ENCODE measurements at places on chromosomes 7 and 10.

DNA sequence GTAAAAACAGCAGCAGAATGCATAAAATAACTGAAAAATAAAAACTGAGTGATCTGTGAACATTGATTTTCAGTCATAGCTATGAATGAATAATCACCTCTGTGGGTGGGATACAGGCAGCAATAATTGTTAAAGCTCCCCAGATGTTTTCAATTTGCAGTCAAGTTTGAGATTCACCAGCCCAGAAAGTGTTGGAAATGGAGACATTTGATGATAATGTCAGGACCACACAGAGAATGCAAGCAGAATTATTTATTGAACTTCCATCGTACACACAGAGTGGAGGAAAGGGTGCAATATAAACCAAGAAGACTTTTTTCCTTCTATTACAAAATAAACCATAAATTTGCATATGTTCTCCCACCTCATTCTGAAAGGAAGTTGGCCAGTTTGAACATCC, 601.7 kb downstream of the ANKRD7 start:
- no peak for DNase-seq

- no peak for DNase-seq
Observed at GRCh38 chr7:50534690-50535290, 30.4 kb downstream of the DDC start.

GRCh38 chr7:39624442-39624807, 1.1 kb downstream of the RALA start:
- DNase-seq, result no peak

- DNase-seq, result no peak
Observed at GRCh38 chr7:117134889-117135552, 181.7 kb downstream of the ST7 start.

DNA sequence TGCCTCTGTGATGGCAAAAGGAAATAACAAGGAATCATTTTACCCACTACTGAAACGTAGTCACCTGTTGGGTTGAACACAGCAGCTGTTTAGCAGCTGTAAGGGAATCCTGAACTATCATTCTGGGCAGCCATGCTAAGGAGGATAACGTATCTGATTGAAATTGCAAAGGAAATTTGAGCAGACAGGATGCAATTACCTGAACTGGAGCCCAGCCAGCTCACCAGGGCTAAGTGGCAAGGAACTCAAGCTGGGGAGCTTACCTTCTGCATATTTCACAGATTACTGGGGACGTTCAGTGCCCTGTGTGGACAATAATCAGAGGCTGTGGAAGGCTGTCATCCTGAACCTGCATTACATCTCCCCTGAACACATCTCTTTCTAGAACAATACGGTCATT, 650.5 kb downstream of the SORCS3 start:
- no peak for DNase-seq

DNA sequence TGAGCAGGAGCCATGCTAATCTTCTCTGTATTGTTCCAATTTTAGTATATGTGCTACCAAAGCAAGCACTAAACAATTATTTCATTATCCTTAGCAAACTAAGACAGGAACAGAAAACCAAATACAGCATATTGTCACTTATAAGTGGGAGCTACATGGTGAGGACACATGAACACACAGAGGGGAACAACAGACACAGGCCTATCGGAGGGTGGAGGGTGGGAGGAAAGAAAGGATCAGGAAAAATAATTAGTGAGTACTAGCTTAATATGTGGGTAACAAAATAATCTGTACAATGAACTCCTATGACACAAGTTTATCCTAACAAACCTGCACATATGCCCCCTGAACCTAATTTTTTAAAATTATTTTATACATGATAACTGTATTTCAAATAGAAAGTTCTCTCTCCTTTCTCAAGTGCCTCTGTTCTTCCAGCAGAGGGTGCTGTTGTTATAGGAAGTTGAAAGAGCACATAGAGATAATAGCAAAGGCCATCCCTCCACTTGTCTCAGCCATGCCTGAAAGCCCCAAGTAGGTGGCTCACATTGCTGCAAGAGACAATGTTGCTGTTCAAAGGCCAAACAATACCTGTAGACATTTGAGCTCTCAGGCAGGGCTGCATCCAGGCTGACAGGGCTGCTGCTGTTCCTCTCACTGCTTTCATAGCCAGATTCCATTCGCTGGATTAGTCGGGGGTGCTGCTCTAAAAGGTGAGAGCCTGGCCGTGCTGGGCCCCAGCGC, 33.4 kb upstream of the PPP3CB start:
- peak; percentile 25 for DNase-seq

GRCh38 chr7:132939495-132939894, 142.4 kb downstream of the CHCHD3 start:
- no peak for DNase-seq

GRCh38 chr10:124587811-124588211, 126.2 kb downstream of the LHPP start:
- DNase-seq, result no peak

DNA sequence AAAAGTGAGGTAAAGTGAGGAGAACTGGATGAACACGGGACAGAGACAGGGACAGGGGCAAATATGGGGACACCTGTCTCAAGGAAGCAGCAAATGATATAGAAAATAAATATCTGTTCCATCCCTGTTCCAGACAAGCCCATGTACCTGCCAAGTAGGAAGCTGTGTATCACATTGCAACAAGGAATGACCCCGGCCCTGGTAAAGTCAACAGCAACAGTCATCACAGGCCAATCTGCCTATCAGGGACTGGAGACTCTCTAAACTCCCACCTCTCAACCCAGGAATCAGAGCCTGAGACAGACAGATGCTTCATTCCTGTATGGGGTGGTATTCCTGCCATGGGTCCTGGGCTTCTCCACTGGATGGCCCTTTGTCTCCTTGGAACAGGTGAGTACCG, 156.6 kb upstream of the PRSS1 start:
- no peak for DNase-seq

GRCh38 chr7:98935811-98936210, 57.5 kb downstream of the TRRAP start:
- DNase-seq, result no peak

DNA sequence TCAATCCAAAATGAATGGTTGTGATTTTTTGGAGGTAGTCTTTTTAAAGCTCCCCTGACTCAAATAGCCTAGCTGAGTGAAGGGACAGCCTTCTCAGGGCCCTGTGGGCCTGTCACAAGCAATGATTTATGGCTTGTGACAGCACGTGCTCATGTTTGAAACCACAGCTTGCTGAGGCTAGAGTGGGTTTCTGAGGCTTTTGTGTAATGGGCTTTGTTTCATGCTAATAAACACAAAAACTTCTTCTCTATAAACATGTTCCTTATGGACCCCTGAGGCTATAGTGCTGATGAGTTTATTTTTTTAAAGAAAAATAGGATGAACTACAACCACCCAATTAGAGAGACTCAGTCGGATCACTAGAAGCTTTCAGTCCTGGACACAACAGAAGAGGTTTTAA, 36.1 kb upstream of the BET1 start:
- DNase-seq, result no peak

- no peak for DNase-seq
Observed at GRCh38 chr10:89032141-89032891, 41.7 kb downstream of the FAS start.
